ENCODE measurements at places on chromosomes 11 and 22.

- DNase-seq: no peak
Observed at GRCh38 chr11:36405585-36406367, 104.3 kb downstream of the TRAF6 start.

- DNase-seq: no peak
Observed at GRCh38 chr11:15806217-15806616, 550.1 kb downstream of the SOX6 start.

DNA sequence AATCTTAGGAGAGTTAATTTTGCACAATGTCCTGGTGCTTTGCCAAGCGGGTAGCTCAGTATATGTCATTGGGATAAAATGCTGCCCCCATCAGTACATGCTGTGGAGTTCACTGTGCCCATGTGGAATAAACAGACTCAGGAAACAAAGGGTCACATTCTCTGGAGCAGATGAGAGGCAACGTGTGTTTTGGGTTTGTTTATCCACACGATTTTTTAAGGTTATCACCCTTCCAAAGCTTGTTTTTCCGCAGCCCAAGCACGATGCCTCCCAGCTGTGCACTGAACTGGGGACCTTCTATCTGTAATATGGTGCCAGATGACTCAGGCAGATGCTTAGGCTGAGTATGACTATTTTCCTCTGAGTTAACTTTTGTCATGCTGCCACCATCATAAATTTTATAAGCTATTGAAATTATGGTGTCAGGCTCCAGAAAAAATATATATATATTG, 6.5 kb downstream of the OR4D6 start:
- DNase-seq: no peak

DNA sequence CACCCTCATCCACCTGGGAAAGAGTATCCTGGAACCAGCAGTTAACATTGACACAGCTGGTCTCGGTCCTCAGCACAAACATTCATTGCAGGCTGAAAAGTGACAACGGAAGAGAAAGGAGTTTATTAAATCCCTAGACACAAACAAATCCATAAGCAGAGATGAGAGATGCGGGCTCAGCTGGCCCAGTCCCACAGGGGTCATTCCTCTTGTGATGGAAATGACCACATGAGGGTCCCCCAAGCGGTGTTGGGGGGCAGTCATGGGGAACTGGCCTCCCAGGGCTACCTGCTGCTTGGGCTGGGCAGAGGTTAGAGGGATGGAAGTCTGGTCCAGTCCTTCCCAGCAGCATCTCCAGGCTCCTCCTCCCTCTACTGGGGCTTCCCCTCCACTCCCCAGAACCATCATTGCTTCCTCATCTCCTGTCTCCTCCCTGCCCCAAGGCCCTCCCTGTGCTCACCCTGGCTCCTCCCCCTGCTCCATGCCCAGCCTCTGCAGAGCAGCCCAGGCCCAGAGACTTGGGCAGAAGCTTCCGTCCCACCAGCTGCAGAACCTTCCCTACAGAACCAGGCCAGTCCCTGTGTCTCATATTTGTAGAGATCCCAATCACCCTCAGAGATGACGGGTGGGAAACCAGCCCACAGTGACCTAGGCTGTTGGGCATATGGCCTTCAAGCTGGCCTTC, 5.4 kb upstream of the IGLL5 start:
- DNase-seq: no peak

DNA sequence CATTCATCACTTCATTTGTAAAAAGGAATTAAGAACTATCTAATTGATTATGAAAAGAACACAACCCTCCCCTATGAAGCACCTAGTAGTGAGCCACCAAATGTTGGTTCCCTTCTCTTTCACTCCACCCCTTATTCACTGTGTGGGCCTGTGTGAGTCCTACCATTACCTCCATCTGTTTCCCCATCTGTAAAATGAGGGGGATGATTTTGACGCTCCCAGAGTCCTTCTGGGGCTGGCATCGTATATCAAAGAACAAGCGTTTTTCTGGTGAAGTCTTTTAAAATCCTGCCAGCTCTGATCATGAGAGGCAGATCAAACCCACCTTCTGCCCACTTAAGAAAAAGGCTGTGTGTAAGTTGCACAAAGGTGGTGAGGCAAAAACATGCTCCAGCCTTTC, 96.6 kb upstream of the SEZ6L start:
- DNase-seq: no peak

DNA sequence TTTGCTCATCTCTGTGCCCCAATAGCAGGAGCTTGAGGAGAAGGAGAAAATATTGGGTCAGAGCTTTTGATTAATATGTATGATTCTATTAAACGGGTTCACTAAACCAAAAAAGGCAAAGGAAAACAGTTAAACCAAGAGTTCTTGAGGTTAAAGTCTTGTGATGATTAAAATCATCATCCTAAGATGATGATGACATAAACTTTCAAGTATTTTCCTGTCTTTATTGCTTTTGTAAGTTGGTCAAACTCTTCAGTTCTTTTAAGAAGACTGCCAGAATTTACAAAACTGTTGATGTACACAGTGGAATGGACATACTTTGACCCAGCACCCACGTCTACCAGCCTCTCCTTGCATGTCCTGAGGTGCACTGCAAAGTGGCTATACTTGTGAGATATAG, 41.0 kb downstream of the FDX1 start:
- DNase-seq: no peak

- no peak for DNase-seq
Observed at GRCh38 chr11:82981852-82982251, 80.3 kb downstream of the DDIAS start.

DNA sequence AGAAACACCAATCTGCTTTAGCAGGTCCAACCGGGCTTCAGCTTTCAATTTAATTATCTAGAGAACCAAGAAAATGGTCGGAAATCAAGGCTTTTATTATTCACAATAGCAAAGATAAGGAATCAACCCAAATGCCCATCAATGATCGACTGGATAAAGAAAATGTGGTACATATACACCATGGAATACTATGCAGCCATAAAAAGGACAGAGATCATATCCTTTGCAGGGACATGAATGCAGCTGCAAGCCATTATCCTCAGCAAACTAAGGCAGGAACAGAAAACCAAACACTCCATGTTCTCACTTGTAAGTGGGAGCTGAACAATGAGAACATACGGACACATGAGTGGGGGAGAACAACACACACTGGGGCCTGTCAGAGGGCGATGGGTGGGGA, 53.8 kb downstream of the ATG16L2 start:
- DNase-seq: no peak

GRCh38 chr22:30890686-30891442, 77.7 kb downstream of the MORC2 start:
- DNase-seq: peak; percentile 59

GRCh38 chr11:77035580-77035979, 1.4 kb downstream of the B3GNT6 start:
- DNase-seq: no peak

GRCh38 chr11:120198787-120199469, 11.9 kb upstream of the OAF start:
- no peak for DNase-seq

DNA sequence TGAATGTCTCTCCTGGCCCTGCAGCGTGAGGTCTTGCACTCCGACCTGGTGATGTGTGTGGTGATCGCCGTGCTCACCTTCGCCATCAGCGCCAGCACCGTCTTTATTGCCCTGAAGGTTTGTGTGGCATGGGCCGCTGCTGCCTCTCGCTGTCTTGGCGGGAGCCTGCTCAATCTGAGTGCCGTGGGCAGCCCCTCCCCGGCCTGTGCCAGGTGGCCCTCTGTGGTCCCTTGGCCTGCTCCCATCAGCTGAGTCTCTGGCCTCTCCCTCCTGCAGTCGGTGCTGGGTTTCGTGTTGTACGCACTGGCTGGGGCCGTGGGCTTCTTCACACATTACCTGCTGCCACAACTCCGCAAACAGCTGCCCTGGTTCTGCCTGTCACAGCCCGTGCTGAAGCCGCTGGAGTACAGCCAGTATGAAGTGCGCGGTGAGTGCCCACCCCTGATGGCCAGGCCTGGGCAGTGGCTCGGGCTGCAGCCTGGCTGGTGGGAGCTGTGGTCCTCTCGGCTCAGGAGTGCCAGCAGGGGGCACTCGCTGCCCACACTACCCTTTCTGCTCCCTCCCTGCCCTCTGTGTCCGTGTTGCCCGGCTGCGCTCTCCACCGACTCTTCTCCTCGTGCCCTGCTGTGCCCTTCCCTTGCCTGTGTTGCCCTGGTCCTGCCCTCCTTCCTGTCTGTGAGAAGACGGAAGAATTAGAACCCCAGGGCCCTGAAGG, 10.2 kb downstream of the PCNX3 start:
- DNase-seq: peak; percentile 64
